ENCODE measurements at places on chromosomes 3 and 15. TPM values are rescaled to one million over a fixed set of nuclear protein-coding genes. Genes with fewer than 3 reads are reported as not detected.

Gene ALG1L2
- not detected for total RNA-seq

Gene CORO2B
- total RNA-seq = not detected

Gene HES1
- total RNA-seq = 45.9 TPM

Gene ZPLD1
- not detected for total RNA-seq

Gene ECE2
- total RNA-seq = not detected

Gene GUCA1C
- total RNA-seq = not detected

GRCh38 chr3:189222927-189223636 is 51.3 kb downstream of the TPRG1 start:
- DNase-seq = peak; percentile 37

- DNase-seq = peak; percentile 58
Measured at GRCh38 chr15:69462030-69462492, 9.4 kb downstream of the RPLP1 start.

GRCh38 chr15:85329561-85330422 is 50.6 kb upstream of the AKAP13 start:
- no peak for DNase-seq

DNA sequence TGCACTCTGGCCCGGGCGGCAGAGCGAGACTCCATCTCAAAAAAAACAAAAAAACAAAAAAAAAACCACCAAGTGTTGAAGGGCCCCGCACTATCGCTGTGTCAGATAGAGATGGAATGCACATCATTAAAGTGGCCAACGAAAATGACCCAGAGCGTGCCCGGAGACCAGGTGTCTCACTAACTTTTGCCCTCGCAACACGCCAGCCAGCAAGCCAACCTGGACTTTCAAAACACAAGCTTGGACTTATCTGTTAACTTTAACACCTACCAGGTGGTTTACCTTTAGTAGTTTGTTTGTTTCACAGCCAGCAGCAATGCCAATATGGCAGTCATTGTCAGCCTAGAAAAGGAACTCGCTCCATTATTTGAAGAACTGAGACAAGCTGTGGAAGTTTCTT is 28.6 kb downstream of the FAM174B start:
- DNase-seq = no peak

DNA sequence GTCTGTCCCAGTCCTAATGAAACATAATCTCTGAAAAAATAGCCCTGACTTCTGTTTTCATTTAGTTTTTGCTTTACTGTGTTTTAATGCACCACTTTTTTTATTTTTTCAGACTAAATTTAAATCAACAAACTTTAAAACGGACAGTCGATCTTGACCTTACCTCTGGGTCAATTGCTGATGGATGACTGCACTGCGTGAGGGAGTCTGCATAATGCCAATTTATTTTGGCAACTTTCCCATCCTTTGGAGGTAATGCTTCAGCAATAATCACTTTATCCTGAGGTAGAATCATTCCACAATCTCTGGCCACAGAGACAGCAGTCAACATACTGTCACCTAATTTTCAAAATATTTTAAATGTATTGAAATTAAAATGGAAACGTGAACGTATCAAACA is 32.5 kb upstream of the GP5 start:
- DNase-seq = peak; percentile 48

GRCh38 chr3:19934098-19934566 is at the start of gene EFHB:
TSS of gene EFHB (minus strand) at chr3:19934217. CDS start at chr3:19934018, 199 bp downstream.
- DNase-seq = peak; percentile 71
